NCI-H2081 treated with DMSO at 0.1 percent for 48 hours (cell line): ENCODE measurements at places on chromosomes 12 and 14.

DNA sequence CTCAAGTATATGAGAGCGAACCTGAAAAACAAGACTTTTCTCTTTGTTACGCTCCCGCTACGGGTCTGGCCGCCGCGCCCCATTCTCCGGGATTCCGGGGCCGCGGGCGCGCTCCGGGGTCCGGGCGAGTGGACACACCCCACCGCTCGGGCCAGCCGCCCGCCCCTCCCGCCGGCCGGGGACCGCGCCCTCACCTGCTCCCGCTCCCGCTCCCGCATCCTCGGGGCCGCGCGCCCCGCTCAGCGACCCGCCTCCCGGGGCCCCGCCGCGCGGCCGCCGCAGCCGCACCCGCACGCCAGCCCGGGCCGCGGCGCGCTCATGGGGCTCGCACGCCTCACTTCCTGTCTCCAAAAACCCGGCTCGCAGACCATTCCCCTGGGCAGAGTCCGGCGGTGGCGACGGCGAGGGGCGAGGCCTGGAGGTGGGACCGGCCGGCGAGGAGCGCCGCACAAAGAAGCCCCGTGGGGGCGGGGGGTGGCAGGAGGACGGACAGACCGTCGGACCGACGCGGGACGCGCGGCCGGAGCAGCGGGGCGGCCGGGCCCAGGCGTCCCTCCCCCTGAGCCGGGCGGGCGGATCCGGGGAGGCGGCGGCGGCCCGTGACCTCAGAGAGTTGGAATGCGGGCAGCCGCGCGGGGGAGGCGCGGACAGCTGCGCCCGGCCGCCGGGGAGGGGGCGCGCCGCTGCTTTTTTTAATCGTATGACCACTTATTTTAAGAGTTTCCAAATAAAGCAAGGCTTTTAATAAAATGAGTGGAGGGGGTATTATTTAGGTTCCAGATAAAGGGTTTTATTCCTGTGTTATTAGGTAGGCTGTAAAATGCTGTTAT lies at the start of gene PTPN21:
Gene PTPN21, minus strand, starts transcription at position 551 of the 830 bp plus-strand sequence. CDS start 4,590 bp downstream, outside the sequence.
- DNase-seq = no peak

DNA sequence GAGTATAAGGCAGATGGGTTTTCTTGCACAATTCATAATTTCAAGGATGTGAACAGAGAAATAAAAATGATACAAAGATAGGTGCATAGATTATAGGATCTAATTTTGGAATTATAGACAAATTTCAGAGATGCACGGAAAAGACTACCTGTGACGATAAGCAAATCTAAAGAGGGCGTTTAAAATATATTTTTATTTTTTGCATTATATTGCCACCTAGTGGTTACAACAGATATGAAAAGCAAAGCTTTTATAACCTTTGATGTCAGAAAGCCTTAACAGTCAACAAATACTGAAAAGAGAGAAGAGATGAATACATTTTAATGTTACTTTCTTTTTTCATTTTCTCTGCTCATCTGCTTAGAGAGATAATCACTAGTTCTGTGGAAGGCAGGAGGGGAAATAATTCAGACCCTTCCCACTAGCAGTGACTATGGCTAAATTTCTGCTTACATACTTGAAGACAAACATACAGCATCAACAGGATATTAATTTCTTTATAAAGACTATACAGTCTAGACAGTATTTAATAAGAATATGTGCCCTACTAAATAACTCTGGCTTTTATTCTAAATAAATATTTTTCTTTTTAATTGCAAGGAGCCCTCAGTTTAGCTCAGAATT lies 46.3 kb downstream of the NTS start:
- peak; percentile 7 for DNase-seq

GRCh38 chr12:24562771-24563431 lies 386.0 kb downstream of the BCAT1 start:
- DNase-seq = peak; percentile 2

- DNase-seq = no peak
Observed at GRCh38 chr14:67766035-67766680, 50.2 kb downstream of the ZFYVE26 start.

GRCh38 chr12:68031881-68032739 lies 42.9 kb downstream of the IFNG-AS1 start:
- DNase-seq = no peak

- no peak for DNase-seq
Observed at GRCh38 chr14:106044949-106045596, 518.7 kb downstream of the TMEM121 start.

- DNase-seq = no peak
Observed at GRCh38 chr14:92122351-92122677, 545 bp downstream of the CPSF2 start.

GRCh38 chr12:27284751-27285150 lies 40.7 kb downstream of the STK38L start:
- DNase-seq = no peak

GRCh38 chr14:26775765-26776563 lies 178.1 kb upstream of the NOVA1 start:
- DNase-seq = no peak

DNA sequence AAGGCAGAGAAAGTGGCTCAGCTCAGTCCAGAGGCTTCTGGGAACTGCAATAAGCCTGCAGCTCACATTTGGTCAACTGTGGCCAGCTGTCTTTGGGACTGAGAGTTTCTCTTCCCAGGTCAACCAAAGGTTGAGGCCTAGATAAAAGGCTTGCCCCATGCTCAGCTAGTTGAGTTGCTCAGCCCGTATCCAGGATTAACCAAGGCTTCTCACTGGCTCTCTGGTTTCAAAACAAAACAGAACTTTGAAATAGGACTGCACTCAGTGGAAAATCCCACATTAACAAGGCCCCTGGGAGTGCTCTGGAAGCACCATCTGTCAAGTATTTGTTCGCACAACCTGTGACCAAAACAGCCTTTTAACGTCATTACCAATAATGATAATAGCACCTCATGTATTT lies 40.3 kb upstream of the NUAK1 start:
- DNase-seq = no peak

GRCh38 chr12:55930771-55931316 lies at the start of gene DGKA:
Gene DGKA, plus strand, starts transcription at chr12:55931162. Its CDS starts 5,342 bp downstream, at chr12:55936504.
- DNase-seq = peak; percentile 19

DNA sequence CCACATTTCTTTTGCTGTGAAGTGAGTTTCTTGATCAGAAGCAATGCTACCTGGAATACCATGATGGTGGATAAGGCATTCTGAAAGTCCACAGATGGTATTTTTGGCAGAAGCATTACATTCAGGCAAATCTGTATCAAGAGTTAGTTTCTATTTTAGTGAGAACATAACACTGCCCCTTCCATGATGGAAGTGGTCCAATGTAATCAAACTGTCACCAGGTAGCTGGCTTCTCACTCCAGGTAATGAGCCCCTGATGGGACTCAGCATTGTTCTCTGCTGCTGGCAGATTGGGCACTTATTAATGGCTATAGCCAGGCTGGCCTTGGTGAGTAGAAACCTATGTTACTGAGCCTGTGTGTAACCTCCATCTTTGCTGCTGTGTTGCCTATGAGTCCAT lies 80.7 kb downstream of the KCNA5 start:
- no peak for DNase-seq

GRCh38 chr14:55382483-55382882 lies 29.1 kb downstream of the ATG14 start:
- DNase-seq = no peak

DNA sequence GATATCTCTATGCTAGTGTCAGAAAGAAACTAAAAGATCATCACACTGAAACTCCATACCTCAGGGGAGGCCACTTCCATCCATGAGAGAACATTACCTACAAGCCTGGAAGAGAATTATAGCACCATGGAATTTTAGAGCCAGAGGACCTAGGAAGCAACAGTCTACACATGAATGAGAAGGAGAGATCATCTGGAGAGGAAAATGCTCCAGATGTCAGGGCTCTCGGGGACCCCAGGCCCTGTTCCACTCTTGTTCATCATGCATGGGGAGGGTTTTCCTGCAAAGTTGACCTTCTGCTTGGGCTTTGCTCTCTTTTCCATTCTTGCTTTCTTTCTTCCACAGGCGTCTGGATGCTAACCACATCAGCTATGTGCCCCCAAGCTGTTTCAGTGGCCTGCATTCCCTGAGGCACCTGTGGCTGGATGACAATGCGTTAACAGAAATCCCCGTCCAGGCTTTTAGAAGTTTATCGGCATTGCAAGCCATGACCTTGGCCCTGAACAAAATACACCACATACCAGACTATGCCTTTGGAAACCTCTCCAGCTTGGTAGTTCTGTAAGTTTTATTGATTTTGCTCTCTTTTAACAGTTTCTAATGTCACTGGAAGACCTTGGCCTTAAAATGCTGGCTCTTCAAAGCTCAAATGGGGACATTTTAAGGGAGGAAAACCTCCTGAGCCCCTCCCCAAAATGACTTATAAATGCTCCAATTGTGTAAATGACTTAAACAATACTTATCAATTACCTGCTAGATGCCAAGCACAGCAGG lies 110.7 kb downstream of the ZFC3H1 start:
- no peak for DNase-seq

GRCh38 chr12:40469736-40470135 lies 222.5 kb upstream of the CNTN1 start:
- no peak for DNase-seq

GRCh38 chr12:15691388-15691787 lies 97.8 kb downstream of the EPS8 start:
- DNase-seq = no peak

GRCh38 chr14:50600849-50601248 lies 40.9 kb downstream of the ATL1 start:
- DNase-seq = no peak

DNA sequence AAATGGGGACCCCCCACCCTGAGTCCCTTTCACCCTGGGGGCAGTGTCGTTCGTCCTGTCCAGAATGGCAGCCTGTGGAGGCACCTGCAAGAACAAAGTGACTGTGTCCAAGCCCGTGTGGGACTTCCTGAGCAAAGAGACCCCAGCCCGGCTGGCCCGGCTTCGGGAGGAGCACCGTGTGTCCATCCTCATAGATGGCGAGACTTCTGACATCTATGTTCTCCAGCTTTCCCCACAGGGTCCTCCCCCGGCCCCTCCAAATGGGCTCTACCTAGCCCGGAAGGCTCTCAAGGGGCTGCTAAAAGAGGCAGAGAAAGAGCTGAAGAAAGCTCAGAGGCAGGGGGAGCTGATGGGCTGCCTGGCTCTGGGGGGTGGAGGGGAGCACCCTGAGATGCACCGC lies 2.2 kb downstream of the DTX3 start:
- DNase-seq = no peak

DNA sequence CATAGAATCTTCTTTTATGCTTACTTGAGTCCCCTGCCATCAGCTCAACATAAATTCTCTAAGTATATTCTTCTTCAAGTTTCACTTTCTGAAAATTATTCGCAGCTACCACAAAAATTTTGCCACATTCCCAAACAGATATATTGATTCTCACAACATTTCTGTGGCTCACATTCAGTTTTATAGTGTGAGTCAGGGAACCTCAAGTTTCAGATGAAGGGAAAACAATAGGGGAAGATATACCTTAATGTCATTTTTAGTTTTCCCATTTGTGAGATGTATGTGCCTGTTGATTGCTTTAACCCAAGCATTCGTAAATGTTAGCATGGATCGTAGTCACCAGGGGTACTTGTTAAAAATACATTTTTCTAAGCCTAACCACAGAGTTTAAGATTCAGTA lies 465.8 kb downstream of the CCER1 start:
- DNase-seq = no peak

DNA sequence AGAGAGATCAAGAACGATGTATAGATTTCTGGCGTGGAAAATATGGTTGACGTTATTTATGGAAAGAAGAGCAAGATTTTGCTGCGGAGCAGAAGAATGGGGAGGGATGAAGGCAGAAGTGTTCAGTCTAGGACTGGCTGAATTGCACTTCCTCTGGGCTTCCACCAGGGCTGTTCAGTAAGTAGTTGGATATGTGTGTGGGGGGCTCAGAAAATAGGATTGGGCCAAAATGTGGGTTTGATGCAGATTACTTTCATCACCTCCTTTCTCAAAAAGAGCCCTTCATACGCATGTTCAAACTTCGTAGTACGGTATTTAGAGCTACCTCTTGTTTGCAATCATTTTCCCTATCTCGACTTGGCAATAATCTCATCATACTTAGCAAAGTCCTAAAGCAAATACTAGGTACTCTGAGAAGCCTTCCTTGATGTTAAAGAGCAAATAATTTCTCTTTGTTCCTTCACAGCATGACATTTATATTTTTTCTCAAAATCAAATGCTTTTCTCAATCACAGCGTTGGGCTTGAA lies 349.4 kb downstream of the NELL2 start:
- no peak for DNase-seq

GRCh38 chr12:117236456-117237001 lies 46.3 kb upstream of the FBXO21 start:
- no peak for DNase-seq

DNA sequence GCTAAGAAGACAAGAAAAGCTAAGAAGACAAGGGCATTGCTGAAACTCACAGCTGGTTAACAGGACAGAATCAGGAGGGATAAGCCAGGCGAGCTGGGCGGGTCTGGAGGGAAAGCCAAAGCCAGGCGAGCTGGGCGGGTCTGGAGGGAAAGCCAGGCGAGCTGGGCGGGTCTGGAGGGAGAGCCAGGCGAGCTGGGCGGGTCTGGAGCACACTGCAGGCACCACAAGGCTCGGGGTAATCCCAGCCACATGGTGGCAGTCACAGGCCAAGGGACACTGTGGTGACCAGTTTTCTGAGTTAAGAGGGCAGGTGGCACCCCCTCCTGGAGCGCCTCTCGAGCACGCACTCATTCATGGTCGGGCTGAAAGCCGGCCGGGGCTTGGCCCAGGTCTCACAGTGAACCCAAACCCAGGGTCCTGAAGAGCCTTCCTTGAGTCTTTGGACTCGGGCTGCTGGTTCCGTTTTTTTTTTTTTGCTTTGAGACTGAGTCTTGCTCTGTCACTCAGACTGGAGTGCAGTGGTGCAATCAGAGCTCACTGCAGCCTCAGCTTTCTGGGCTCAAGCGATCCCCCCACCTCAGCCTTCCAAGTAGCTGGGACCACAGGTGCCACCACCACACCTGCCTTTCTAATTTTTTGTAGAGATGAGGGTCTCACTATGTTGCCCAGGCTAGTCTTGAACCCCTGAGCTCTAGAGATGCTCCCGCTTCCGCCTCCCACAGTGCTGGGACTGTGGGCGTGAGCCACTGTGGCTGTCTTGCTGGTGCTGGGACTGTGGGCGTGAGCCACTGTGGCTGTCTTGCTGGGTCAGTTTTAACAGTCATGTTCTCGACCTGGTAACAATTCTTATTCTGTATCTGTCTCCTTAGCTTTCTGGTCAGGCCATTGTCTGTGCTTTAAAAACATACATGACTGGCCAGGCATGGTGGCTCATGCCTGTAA lies 40.2 kb downstream of the HSP90AA1 start:
- DNase-seq = peak; percentile 43

DNA sequence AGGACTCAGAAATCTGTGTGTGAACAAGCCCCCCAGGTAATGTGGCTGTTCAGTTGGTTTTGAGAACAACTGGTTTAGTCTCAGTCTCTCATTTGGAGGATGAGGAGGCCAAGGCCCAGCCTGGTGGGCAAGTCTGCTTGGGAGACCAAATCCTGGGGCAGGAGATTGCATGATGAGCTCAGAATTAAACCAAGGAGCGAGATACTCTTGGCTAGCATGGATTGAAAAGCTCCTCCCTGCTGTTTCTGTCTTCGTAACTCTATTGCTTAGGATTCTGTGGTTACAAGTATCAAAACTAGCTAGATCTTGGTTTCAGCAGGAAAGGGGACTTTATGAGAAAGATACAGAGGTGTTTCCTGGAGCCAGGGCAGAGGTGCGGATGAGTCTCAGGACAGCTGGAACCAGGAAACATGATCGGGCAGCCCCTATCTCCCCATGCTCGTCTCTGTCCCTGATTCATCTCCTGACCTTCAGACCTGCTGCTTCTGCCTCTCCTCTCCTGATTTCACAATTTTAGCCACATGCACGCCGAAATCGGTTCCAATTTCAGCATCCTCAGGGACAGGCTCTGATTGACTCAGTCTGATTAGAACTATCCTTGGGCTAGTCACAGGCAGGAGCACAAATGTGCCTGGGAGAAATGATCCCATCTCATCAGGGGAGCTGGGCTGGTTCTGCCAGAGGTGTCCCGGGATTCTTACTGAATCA lies 40.2 kb upstream of the RIN3 start:
- DNase-seq = no peak
